Activated naive CD8-positive, alpha-beta T cell treated with anti-CD3 and anti-CD28 coated beads, Interleukin-2, amount 10 ng/mL, durations not matched to agents 7 days and 5 days (primary cell): ENCODE measurements at places on chromosomes 6 and 20. TPM values are rescaled to one million over a fixed set of nuclear protein-coding genes. Genes with fewer than 3 reads are reported as not detected.

Gene SLC22A7
- total RNA-seq: not detected

Gene OLIG3
- total RNA-seq: not detected

Gene MAS1
- total RNA-seq: not detected

Gene SLC22A16
- total RNA-seq: not detected

Gene MTFR2
- total RNA-seq: 15.0 TPM

Gene PACRG
- not detected for total RNA-seq

Gene EMILIN3
- total RNA-seq: not detected

Gene EPPIN
- total RNA-seq: not detected

Gene RSPO4
- 0.11 TPM for total RNA-seq

Gene APOBEC2
- total RNA-seq: not detected

Gene MRAP2
- total RNA-seq: not detected

Gene TBX18
- not detected for total RNA-seq

GRCh38 chr6:35596448-35597442, 84.0 kb upstream of the TULP1 start:
- no peak for DNase-seq

- DNase-seq: no peak
Observed at GRCh38 chr20:46742669-46743045, 33.2 kb downstream of the SLC2A10 start.

DNA sequence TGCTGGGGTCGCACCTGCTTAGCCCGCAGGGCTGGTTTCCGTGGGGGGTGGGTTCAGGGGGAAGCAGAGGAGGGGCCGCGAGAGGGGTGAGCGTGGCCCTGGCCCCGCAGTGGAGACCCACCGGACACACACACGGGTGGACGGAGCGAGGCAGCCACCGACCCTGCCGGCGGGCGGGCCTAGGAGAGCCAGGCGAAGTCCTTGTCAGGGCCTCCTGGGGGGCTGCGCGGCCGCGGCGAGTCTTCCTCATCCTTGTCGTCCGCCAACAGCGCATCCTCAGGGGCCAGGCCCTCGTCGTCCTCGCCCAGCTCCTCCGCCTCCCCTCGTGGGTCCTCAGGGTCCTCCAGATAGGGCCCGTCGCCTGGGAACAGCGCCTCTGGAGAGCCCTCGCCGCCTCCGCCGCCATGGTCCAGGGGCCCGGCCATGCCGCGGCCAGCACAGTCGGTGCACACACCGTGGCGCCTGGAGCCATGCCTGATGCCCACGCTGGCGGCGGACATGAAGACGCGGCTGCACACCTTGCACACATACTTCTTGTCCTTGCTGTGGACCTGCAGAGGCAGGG, 7.3 kb downstream of the SLC2A4RG start:
- DNase-seq: no peak

- DNase-seq: no peak
Observed at GRCh38 chr6:52596371-52597028, 19.6 kb upstream of the TRAM2 start.

GRCh38 chr6:114605656-114606055, 262.8 kb upstream of the HS3ST5 start:
- no peak for DNase-seq

GRCh38 chr6:25042036-25042521, 106.3 kb upstream of the RIPOR2 start:
- DNase-seq: peak; percentile 58

DNA sequence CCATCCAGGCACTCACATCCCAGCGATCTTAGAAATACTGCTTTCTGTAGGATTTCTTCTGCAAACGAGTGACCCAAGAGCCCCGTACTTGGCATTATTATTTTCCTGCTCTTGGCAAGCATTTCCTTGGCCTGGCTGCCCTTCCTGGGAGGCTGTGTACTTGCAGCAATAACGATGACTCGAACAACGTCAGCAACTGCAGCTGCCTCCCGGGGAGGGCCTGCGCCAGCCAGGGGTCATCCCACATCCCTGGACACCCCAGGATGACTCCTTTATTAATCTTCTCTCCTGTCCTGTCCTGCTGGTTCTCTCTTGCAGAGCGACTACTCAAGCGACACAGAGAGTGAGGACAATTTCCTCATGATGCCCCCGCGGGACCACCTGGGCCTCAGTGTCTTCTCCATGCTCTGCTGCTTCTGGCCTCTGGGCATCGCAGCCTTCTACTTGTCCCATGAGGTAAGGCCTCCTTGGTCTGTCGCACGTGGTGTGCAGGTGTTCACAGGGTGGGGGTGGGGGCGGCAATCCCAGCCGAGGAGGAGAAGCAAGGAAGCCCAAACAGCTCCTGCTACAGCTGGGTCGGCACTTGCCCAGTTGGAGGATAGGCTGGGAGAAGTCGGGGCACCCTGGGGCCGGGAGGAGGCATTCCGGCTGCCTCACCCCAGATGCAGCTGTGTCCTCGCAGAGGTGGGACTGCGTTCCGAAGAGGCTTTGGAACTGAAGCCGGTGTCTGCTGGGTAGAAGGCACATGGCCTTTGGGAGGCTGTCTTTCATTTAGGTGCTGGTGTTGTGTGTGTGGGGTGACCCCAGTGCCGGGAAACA, 115.3 kb downstream of the SYNDIG1 start:
- no peak for DNase-seq

DNA sequence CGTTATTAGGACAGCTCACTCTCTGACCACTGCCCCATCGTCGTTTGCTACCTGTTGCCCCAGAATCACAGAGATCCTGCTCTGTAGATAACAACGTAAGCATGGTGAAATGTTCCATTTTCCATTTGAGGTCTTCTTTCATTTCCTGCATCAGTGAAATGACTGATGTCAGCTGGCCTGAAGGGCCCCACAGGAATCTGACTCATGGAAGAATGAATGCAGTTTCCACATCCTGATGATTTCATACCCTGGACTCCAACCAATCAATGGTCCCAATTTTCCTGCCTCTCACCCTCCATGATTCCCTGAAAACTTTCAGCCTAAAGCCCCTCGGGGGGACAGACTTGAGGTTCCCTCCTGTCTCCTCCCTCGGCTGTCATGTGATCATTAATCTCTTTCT, 394.4 kb upstream of the CDH4 start:
- DNase-seq: no peak

DNA sequence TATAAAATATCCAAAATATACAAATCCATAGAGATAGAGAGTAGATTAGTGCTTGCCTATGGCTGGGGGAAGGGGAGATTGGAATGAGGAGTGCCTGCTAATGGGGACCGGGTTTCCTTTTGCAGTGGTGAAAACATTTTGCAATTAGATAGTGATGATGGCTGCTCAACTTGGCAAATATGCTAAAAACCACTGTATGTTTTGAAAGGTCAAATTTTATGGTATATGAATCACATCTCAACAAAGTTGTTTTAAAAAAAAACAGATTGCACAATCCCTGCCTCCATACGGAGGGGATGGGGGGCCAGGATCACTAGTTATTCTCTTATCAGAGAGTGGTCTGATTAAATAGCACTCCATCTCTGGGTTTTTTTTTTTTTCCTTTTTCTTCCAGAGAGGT, 76.9 kb upstream of the RIPOR2 start:
- no peak for DNase-seq

- no peak for DNase-seq
Observed at GRCh38 chr20:35939264-35939663, 15.0 kb downstream of the SCAND1 start.

DNA sequence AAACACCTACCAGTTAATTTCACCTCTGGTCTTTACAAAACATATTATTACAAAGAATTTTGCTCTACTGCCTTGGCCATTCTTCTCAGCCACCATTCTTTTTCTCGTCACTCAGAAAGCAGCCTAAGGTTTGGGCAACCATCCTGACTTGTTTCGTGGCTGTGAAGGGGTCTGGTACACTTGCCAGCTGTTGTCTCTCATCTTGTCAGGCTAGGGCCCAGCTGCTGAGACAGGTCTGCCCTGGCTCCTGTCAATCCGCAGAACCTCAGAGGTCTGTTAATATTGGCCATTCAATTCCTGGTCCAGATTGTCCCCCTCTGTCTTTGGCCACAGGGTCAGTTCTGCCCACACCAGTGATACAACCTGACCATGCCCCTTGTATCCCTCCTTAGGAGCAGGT, 197.7 kb downstream of the UBE3D start:
- no peak for DNase-seq

DNA sequence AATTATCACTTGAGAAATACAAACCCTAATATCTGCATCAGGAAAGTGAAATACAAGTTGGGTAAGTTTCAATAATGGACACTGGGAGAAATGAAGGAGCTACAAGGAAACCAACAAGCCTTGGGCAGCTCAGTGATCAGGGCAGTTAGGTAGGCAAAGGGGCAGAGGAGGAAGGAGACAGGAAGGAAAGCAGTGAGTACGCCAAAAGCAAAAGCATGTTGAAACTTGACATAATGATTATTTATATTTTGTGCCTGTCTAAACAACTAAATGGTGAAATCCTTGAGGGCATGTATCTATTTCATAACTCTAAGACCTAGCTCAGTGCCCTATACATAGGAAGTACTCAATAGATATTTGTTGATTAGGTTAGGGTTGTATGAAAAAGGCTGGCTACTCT, 23.3 kb downstream of the PXT1 start:
- DNase-seq: no peak

- DNase-seq: no peak
Observed at GRCh38 chr20:5807431-5807830, 57.2 kb downstream of the SHLD1 start.

DNA sequence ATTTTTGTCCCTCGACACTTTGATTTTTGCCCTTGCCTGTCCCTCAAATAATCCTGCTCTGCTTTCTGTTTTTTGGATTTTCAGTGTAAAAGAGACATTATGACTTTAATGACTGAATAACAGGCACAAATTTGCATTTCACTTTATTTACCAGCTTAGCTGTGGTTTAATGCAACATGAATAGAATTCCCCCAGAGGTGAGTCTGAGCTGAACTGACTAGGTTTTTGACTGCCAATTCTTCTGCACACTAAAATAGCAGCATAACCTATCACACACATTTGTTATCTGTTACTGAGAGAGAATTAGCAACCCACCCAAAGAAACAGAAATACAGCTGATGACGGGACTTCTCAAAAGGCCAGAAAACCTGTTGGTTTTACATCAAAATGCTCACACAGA, 3.9 kb upstream of the RBM24 start:
- DNase-seq: no peak

GRCh38 chr6:44618371-44618770, 230.9 kb downstream of the CDC5L start:
- DNase-seq: no peak

- no peak for DNase-seq
Observed at GRCh38 chr6:160005861-160006540, 37.1 kb downstream of the IGF2R start.

DNA sequence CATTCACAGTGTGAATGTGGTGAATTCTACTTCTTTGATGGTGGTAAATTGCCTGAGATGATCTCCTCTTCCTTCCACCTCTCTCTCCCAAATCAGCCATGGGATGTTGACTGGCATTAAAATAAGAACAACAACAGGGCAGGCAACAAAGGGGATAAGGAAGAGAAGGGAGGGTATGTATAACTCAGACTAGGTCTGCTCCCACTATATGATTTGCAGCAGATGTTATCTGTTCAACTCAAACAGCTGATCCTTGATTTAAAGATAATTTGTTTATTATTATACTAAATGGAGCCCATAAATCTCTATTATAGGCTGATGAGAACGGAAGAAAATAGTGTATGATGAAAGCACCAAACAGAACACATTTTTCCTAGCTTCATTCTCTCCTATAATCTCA, 262.0 kb downstream of the BTBD3 start:
- DNase-seq: no peak

DNA sequence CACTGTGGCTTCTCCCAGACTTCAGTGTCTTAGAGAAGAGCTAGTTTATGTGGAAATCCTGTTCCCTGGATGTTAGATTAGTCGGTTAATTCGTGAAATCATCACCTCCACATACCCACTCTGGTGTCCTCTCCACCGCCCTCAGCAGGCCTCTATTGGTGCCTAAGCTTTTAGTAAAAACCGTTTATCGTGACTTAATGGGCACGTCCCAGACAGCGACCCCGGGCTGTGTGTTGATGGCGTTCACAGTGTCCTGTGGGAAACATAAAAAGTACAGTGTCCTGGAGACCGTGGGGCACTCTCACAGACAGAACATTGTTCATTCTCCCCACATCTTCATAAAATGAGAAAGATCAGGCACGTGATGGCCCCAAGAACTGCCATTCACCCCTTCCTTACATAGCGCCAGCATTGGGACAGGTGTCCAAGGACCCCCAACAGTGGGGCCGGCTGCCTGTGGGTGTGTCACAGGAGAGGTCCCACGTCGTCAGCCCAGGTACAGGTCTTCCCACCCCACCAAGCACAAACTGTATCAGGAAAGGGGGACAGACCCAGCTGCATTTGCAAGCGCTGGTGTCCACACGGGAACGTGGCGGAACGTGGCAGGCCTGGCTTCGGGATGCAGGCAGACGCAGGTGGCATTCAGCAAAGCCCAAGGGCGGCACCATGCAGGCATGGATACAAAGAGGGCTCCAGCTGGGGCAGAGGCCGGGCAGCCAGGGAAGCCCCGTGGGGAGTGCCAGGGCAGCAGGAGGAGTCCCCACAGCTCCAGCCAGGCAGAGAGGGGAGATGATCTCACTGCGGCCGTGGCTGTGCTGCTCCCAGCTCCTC, 237.7 kb downstream of the DLL1 start:
- peak; percentile 16 for DNase-seq

DNA sequence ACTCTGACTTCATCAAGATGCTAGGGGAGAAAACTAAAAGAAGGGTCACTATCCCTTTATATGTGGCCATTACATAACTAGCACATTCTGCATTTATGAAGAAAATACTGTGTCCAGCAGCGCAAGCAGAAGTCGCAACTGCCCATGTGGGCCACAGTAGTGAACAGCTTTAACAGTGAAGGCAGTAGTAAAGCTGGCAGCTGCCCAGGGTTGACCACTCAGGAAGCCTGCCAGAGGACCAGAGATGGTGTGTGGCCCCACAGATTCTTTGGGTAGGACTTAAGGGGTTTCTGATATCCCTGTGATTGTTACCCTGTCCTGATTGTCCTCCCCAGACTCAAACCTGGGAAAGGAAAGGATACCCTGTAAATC, 88.3 kb upstream of the NT5E start:
- no peak for DNase-seq

DNA sequence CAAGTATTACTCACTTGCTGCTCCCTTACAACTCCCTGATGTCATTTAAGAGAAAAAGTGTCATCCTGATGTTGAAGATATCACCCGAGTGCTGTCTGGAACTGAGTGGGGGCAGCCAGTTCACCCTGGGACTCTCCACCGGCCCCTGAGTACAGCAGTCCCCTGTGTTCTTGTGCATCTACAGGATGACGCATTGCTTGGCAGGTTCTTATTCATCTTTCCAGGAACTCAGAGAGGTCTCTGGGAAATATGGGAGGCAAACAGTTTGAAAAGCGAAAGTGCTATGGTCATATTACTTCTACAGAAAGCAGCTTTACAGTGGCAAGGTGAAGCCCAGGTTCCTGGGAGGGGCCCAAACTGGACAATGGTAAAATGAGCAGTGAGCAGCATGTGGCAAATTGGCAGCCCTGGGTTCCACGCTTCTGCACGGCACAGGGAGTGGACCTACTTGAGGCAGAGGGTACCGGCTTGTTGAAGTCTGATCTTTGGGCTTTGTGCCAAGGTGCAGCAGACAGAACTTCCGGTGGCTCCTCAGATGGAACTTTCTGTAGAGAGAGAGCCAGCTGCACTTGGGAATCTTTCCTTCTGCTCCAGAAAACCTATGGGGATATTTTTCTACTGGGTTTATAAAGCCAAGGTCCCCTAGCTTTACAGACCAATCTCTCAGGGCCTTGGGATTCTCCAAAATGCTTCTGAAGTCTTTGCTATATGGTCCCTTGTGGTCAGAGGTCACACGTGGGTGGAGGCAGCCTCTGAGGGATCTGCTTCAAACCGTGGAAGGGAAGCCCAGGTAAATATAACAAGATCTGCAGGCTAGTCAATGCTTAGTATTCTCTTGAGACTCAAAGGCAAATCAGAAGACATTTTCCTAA, 128.3 kb downstream of the MAP3K7 start:
- peak; percentile 68 for DNase-seq

- DNase-seq: no peak
Observed at GRCh38 chr6:52253494-52253893, 9.2 kb upstream of the IL17F start.
